Activated T-helper 1 cell treated with anti-CD3 and anti-CD28 coated beads, Interleukin-2, amount 50 U/mL, for 16 hours (primary cell): ENCODE measurements at places on chromosomes 13 and 19.
A peak's percentile ranks its signal among the peaks of the same experiment; 100 is the strongest.

GRCh38 chr13:97631158-97631557, 197.2 kb downstream of the RAP2A start:
- no peak for DNase-seq

DNA sequence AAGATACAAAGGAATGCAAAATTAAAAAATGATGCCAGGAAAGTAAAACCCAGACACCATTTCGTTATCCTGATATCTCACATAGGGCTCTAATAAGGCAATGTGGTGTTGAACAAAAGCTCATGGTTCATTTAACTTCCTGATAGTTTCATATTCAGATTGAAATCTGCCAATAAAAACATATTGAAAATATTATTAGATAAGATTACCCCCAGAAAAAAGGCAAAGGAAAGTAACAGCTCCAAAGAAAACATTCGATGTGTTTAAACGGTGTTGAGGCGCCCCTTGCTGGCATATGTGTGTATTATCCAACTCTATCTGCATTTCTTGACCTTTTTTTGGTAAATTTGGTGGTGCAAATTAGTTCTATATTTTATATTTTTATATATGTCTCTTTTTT, 75.9 kb downstream of the ESD start:
- DNase-seq = no peak

DNA sequence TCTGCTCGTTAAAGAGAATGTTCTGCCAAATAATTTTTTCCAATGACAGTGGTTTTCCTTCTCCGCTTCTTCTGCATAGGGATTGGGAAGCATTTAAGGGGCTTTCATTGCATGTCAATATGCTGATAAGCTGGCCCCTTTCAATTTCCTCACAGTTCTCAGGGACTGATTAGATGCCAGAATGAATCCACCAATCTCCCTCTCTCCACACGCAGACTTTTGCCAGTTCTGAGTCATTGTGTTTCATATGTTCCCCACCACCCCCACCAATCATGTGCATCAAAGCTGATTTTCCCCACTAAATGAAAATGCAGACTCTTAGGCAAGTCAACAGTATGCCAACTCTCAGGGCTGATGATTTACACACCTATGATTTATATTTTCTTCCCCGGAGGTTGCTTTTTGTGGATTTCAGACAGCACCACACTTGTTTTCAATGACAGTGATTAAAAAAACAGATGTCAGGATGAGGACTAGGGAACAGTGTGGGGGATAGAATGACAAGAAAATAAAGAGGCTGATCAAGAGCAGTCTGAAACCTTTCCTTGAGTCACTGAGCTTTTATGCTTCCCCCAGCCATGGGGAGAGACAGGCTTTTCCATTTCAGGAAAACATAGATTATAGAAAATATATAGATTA, 47.9 kb upstream of the C13orf42 start:
- DNase-seq = no peak

GRCh38 chr13:39528661-39528980, 74.4 kb downstream of the LHFPL6 start:
- DNase-seq = no peak

DNA sequence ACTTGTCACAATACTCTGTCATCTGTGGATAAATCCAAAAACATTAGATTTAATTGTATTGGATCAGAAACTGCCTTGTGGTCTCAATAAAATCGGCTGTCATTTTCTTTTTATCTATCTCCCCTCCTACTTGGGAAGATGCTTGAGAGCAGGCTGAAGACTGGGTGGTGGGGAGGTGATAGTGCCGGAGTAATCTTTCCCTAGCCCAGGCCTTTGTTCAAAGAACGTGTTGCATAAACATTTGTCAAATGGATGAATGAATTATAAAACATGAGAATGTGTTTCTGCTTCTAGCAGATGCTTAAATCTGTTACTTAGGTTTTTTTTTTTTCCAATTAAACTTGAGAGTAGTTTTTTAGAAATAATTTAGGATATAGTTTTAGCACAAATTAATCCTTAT, 49.9 kb downstream of the DNAJC3 start:
- DNase-seq = no peak

DNA sequence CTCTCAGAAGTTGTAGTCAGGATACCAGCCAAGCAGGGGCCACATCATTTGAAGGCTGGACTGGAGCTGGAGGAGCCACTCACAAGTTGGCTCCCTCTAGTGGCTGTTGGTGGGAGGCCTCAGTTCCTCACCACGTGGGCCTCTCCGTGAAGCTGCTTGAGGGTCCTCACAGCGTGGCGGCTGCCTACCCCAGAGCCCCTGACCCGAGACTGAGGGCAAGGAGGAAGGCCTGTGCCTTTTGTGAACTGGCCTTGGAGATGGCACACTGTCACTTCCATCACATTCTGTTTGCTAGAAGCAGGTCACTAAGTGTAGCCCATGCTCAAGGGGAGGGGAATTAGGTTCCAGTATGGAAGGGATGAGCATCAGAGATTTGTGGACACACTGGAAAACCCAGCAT, 14.6 kb downstream of the GNA11 start:
- DNase-seq = peak; percentile 57

DNA sequence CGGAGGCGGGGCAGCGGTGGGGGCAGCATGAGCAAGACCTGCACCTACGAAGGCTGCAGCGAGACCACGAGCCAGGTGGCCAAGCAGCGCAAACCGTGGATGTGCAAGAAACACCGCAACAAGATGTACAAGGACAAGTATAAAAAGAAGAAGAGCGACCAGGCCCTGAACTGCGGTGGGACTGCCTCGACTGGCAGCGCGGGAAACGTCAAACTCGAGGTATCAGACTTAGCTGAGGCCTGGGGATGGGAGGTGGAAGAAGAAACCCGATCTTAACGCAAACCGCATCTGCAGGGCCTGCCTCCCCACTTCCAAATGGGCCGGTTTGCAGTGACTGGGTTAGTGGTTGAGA, 693 bp downstream of the RFXAP start:
- DNase-seq = no peak

DNA sequence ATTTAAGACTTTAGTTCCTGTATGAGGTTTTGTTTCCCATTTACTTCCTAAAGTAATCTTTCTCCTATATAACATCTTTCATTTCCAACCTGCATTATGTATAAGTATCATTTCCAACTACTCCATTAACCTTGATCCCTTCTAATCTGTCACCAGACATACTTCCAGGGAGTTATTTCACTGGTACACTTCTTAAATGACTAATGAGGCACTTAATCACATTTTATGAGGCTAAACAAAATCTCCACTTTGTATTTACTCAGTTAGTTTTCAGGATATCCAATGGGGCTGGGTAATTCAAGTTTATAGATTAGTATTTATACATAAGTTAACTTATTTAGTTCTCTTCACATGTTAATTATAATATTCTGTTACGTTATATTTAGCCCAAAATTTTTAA, 634.7 kb downstream of the PCDH17 start:
- no peak for DNase-seq

DNA sequence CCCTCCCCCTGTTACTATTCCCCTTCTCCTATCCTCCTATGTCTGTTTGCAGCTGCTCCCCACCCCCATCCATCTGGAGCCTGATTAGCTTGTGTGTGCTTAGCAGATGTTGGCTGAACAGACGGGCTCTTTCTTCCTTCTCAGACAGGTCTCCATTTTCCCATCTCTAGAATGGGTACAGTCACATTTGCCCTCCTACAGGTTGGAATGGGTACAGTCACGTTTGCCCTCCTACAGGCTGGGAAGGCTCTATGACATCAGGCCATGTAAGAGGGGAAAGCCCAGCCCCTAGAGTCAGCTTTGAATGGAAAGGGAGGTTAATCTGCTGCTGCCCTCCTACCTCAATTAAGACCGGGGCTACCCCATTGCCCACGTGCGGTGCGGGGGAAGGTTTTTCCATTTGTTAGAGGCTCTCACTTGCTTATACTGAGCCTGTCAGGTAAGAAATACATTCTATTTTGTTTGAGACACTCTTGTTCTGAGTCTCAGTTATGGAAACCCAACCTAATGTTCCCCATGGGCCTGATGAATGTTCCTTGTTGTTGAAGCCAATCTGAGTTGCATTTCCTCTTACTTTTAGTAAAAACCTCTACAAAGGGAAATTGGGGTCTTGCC, 2.2 kb upstream of the CLEC17A start:
- no peak for DNase-seq

DNA sequence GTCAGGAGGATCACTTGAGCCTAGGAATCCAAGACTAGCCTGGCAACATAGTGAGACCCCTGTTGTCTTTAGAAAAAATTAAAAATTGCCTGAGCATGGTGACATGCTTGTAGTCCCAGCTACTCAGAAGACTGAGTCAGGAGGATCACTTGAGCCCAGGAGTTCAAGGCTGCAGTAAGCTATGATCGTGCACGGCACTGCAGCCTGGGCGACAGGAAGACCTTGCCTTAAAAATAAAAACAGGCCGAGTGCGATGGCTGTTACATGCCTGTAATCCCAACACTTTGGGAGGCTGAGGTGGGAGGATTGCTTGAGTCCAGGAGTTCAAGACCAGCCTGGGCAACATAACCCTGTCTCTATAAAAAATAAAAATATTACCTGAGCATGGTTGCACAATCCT, 5.4 kb downstream of the HNRNPUL1 start:
- no peak for DNase-seq

- DNase-seq = no peak
These were observed 6.9 kb downstream of the REXO1 start for GRCh38 chr19:1841209-1841924.

DNA sequence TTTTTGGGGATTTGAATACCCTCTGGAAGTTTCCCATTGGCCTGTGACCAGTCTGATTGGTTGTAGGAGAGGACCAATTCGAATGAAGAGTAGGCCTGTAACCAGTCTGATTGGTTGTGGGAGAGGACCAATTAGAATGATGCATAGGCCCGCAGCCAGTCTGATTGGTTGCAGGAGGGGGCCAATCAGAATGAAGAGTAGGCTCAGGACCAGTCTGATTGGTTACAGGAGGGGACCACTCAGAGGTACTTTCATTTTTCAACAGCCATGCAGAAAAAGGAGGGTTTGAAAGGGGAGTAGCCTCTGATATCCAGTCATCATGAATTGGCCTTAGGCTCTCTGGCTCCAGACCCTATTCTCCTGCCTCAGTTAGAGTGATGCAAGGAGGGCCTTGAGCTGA, 30.4 kb upstream of the SLC1A5 start:
- DNase-seq = no peak

- no peak for DNase-seq
These were observed 2.1 kb downstream of the DAPK3 start for GRCh38 chr19:3968556-3969434.

DNA sequence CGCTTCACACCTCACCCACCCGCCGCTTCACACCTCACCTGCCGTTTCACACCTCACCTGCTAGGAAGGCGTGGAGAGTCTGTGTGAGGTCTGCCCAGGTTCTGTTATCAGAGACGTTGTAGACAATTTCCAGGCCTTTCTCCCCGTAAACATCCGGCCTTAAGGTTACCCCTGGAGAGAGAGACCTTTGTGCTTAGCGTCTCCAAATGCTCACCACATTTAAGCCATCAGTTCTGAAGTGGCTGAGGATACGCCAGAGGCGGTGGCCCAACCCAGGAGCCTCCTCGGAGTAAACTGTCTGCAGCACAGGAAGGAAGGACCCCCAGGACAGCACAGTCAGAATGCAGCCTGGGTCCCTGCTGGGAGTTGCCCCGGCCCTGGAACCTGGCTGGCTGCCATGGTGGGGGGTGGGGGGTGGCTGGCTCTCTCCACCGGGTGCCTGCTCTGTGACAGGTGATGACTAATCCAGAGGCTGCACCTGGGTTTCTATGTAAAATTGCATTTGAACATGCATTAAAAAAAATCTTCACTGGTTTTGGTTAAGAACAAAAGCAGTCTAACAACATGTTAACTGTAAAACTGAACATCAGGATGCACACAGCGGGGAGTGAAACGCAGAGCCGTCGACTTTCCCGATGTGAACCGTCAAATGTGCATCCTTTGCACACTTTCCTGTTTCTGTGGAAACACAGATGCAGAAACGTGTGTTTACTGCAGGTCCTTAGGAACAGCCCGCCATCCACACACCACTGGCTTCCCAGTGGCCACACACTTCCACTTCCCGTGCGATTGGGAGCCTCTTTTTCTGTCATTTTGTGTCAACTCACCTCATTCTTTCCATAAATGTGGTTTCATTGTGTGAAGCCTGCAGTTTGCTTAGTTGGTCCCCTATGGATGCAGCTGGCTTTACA, 4.5 kb downstream of the ATP4B start:
- DNase-seq = no peak

DNA sequence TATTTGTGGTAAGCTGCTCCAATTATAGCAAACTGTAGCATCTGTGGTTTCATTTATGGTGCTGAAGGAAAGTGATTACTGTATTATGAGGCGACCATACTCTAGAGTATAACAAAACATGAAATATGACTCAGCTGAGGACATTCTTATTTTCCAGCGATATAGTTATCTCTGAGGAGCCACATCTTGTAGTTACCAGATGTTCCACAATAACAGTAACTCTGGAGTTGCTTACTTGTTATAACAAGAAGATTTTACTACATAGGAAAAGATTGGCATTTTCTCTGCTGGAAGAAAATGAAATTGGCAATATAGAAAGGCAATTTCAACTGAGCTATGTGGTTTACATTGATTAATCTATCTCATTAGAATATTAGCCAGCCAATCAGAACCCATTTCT, 1634.2 kb downstream of the PCDH9 start:
- no peak for DNase-seq

GRCh38 chr19:32165750-32166149, 179.7 kb upstream of the ZNF507 start:
- no peak for DNase-seq

DNA sequence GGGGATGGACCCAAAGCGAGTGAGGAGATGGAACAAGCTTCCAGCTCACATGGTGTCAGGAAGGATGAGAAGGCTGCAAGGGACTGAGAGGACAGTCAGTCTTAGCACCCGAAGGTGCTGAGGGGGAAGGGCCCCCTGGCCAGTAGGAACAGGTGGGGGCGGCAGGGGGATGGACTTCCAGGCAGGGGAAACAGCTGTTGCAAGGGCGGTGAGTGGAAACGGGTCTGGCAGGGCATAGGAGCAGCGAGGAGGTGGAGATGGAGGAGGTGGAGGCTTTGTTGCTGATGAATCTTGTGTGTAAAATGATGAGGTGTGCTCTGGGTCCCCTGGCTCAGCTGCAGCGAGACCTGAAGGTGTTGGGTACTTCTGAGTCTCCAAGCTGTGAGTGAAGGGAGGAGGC, 1.2 kb downstream of the MAP1S start:
- DNase-seq = no peak

DNA sequence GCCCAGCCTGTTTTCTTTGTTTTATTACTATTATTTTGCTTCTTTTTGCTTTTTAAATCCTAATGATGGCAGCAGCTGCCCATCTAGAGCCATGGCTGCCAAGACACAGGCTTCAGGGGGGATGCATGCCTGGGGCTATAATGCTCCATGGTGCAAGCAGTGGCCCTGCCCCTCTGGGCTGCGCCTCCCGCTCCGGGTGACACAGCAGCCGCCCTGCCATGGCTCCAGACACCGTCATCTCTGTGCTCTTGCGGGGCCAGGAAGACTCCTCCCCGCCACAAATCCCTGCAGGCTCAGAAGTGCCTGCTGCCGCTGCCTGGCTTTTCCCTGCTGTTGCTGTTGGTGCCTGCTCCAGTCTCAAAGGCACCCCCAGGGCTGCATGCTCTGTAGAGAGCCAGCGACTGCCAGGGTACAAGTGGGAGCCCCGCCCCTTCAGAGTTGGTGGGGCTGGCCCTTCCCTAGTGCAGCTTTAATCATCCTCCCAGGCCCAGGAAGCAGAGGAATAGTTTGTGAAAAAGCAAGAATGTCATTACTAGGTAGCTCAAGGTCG, 581.5 kb downstream of the FGF9 start:
- DNase-seq = no peak

- DNase-seq = no peak
These were observed 21.0 kb downstream of the SMIM24 start for GRCh38 chr19:3459089-3459881.

- no peak for DNase-seq
These were observed 5.5 kb downstream of the AP3D1 start for GRCh38 chr19:2145831-2146241.

- peak; percentile 76 for DNase-seq
These were observed 68.4 kb upstream of the TM9SF2 start for GRCh38 chr13:99432609-99433542.
